GM23338 (cell line): ENCODE measurements at places on chromosomes 3 and 15. TPM values are rescaled to one million over a fixed set of nuclear protein-coding genes. Genes with fewer than 3 reads are reported as not detected.

DNA sequence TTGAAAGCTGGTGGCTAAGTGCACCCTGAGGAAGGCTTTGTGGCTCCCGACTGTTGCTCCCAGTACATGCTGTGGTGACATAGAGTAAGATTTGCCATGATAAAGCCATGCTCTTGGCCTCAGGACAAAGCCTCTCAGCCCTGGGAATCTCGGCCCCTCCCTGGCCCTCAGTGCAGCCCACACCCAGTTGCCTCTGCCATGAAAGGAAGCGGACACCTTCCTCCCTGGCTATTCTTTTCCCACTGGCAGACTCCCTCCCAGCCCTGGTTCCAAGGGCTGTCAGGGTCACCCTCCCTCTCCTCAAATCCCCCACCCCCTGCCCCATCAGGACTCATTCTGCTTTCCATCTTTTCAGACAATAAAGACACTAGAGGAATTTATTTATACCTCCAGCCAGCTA, 119.8 kb upstream of the NEO1 start:
- DNase-seq = no peak

GRCh38 chr15:24067733-24068501, 380.8 kb upstream of the NDN start:
- no peak for DNase-seq

GRCh38 chr3:184568560-184568923, 7.0 kb downstream of the EPHB3 start:
- DNase-seq = no peak

Gene SLC35G2
- polyA plus RNA-seq = 6.0 and 6.8 TPM in 2 replicates

Gene RASL12
- polyA plus RNA-seq = 4.5 and 5.4 TPM in 2 replicates

- DNase-seq = peak; percentile 85
These were observed 512 bp downstream of the LARP6 start for GRCh38 chr15:70853318-70853972.

DNA sequence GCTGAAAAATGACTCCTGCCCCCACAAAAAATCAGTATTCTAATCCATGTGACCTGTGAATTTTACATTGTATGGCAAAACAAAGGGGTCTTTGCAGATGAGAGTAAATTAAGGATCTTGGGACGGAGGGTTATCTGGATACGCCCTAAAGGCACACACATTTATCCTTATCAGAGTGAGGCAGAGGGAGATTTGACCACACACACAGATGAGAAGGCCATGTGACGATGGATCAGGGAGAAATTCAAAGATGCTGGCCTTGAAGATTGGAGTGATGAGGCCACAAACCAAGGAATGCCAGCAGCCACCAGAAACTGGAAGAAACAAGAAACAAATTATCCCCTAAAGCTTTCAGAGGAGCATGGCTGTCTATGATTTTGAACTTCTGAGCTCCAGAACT, 288.5 kb downstream of the XXYLT1 start:
- DNase-seq = no peak

Gene NMB
- polyA plus RNA-seq = 17.0 and 18.1 TPM in 2 replicates

DNA sequence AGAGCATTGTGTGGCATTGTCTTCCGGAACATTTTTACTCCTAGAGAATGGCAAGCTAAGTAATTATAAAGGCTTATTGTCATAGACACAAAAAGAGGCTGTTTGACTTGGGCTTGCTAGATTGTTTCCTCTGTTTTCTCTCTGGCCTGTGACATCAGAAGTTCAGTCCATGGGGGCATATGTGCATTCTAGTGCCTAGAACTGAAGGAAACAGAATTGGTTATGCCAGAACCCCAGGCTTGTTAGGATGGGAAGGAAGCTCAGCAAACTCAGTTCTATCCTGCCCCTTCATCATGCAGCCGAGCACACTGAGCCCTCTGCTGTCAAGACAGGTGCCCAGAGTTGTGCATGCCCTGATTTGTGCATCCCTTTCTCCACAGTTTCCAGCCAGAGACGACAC, 131.3 kb downstream of the PDE8A start:
- no peak for DNase-seq

Gene RBP2
- not detected in 2 replicates for polyA plus RNA-seq

DNA sequence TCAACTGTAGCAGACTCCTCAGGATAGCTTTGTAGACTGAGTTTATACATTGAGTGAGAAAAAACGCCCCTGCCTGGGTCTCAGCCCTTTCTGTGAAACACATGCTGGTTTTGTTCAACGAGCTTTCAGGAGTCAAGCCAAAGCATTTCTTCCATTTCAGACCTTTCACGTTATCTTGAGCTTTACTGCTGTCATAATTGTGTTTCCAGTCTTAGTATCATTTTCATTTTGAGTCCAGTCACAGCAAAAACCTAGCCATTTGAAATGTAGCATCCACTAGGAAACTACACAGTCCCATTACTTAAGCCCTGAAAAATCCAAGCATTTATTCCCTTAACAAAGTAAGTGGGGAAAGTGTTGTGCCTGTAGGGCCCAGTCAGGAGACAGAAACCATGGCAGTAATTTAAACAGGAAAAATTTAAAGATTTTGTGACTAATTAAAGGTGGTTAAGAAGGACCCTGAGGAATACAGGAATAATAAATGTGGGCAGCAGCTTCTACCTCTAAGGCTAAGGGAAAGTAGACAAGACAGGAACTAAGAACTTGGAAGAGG, 110.1 kb upstream of the ABHD17C start:
- DNase-seq = no peak

Gene CYP1A2
- polyA plus RNA-seq = not detected in 2 replicates

- DNase-seq = no peak
These were observed 1.1 kb downstream of the NFKBIZ start for GRCh38 chr3:101850246-101851051.

GRCh38 chr3:21826416-21826815, 75.4 kb upstream of the ZNF385D start:
- DNase-seq = no peak

DNA sequence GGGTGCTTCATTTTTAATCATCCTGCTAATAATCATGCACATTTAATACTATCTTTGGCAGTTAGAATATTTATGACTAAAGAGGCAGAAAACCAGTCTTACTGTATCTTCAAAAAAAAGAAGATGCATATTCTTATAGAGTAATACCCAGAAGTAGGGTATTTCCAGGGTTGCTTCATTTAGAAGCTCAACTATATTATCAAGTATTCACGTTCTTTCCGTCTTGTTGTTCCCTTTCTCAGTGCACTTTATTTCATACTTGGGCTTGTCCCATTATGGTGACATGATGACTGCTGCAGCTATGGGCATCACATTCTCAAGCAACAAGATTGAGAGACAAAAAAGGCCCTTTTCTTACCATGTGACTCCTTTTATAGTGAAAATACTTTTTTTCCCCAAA, 96.8 kb upstream of the ASB14 start:
- no peak for DNase-seq

GRCh38 chr3:55725681-55726500, 238.8 kb upstream of the WNT5A start:
- no peak for DNase-seq

Gene CSK
- polyA plus RNA-seq = 13.6 and 16.5 TPM in 2 replicates

Gene PAK6
- polyA plus RNA-seq = 2.4 and 2.9 TPM in 2 replicates

DNA sequence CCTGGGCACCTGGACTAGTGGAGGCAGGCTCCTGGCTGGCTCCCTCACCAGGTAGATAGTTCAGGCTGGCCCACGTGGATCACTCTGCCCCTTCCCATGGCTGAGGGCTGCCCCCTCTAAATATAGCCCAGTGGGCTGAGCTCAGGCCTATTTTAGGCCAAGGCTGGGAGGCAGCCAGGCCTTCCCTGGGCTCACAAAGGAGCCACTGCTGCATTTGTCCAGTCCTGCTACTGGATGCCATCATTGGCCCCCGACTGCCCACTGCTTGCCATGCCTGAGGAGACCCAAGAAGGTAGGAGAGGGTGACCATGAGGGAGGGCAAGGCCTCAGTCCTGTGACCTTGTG, at the start of gene LSMEM2:
LSMEM2 (plus strand) TSS at position 208 of the 345 bp plus-strand sequence; CDS start at position 235, 27 bp downstream.
- DNase-seq = no peak

DNA sequence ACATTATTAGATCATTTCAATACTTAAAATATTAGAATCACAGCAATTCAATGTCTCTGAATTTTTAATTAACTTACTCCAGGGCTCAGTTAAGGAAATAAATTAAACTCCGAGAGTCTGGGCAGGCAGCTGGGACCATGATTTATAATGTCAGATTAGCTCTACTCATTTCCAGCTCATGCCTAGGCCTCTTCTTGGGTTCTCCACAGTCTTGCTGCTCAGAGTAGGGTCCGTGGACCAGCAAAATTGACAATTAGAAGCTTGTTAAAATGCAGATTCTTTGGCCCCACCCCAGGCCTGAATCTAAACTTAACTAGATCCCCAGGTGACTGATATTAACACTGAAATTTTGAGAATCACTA, 28.2 kb downstream of the ADAMTS9 start:
- DNase-seq = no peak

GRCh38 chr15:95594496-95594895, 736.0 kb upstream of the NR2F2 start:
- DNase-seq = peak; percentile 3

DNA sequence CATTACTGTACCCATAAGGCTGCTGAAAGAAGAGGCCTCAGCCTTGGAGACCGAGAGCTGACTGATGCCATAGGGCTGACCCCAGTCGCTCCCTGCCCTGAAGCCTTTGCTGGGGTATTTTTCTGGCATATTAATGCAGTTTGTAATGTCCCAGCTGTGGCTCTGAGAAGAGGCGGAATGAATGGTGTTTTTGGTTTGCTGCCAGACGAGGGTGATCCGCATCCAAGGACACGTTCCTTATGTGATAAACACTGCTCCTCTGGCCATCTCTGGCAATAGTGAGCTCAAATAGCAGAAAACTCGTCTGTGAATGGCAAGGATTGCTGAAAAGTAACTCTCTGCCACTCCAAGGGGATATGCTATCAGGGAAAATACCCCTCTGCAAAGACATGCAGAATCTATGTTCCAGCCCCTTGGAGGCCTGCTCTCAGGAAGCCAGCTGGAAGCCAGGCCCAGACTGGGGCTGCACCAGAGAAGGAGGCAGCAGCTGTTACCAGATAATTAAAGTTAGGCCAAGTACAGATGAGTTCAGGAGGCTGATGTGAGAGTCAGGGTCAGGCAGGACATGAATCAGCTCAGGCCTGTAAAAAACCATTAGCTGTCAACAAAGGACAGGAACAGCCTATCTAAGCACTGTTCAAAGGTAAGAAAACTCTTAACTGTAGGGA, 28.9 kb upstream of the KLHL6 start:
- DNase-seq = no peak

- no peak for DNase-seq
These were observed 4.2 kb upstream of the CCR2 start for GRCh38 chr3:46349484-46350261.

- no peak for DNase-seq
These were observed 372.8 kb upstream of the CBLB start for GRCh38 chr3:106241593-106241992.

Gene CFAP20DC
- 4.9 and 7.4 TPM in 2 replicates for polyA plus RNA-seq

DNA sequence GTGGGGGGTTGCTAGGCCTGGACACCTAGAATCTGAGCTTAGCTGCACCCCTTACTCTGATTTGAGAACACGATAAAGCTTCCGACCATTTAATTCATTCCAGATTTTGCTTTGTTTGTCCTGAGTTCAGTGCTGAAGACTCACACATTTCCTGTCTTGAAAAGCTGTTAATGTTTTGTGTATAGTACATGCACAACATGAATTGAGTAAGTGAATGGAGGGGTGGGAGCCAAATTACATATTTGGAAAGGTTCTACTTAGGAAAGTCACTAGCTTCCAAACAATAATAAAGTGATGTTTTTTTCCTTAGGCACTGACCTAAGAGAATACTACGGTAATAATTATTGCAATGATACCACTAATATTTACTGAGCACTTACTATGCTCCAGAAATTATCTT, 955.2 kb upstream of the NR2F2 start:
- DNase-seq = no peak

- no peak for DNase-seq
These were observed 16.0 kb upstream of the RAD18 start for GRCh38 chr3:8979262-8979661.

Gene AMOTL2
- 17.4 and 17.9 TPM in 2 replicates for polyA plus RNA-seq

Gene CHRM5
- not detected in 2 replicates for polyA plus RNA-seq

Gene OR5H14
- 0.05 TPM in 1 of 2 replicates, not detected in the other for polyA plus RNA-seq

Gene BRK1
- 148 and 165 TPM in 2 replicates for polyA plus RNA-seq

- no peak for DNase-seq
These were observed 300.2 kb downstream of the GABRB3 start for GRCh38 chr15:26472661-26473060.

Gene IL12A
- polyA plus RNA-seq = 1.3 and 1.7 TPM in 2 replicates

Gene CIB2
- 56.6 and 59.5 TPM in 2 replicates for polyA plus RNA-seq

GRCh38 chr3:34229876-34230275, 431.4 kb downstream of the PDCD6IP start:
- no peak for DNase-seq

Gene BMF
- 2.0 and 2.5 TPM in 2 replicates for polyA plus RNA-seq

- peak; percentile 27 for DNase-seq
These were observed 19.5 kb upstream of the C3orf70 start for GRCh38 chr3:185172086-185173049.

DNA sequence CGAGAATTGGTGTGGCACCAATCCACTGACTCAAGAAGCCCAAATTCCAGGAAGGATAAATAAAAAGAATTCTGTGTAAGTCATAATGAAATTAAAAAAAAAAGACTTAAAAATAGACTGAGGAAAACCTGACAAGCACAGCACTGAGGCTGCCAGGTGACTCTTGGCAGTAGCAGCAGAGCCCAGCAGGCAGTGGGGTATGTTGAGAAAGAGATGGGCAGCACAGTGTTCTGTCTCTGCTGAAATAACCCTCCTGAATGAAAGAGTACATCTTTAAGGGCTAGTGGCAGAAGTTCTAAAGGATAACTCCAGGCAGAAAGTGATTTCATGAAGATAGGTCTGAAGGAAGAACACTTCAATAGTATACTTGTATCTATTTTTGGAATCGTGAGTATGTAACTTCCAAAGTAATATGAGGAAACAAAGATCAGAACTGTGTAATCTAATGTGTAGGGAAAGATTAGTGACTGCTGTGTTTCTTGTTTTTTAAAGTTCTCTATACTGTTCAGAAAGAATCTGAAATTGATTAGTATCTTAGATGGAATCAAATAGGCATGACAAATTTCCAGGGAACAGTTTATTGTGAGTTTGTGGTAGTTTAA, 75.9 kb downstream of the RAB7A start:
- DNase-seq = no peak

Gene CDHR4
- polyA plus RNA-seq = 0.26 and 0.28 TPM in 2 replicates

- DNase-seq = no peak
These were observed 89.1 kb downstream of the EBLN2 start for GRCh38 chr3:73150369-73151130.

DNA sequence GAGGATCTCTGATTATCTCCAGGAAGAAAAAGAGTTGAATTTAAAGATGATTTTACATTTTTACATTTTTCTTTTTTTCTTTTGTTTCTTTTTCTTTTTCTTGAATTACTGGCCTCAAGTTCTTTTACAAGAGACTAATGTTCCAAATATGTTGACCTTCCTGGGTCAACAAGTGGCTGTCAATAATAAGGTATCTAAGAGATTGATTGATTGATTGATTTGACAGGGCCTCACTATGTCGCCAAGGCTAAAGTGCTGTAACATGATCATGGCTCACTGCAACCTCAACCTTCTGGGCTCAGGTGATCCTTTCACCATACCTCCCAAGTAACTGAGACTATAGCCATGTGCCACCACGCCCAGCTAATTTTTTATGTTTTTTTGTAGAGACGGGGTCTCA, 44.6 kb downstream of the KIF9 start:
- no peak for DNase-seq

- DNase-seq = no peak
These were observed 7.2 kb downstream of the POLR2H start for GRCh38 chr3:184368586-184369183.

- no peak for DNase-seq
These were observed 96.8 kb downstream of the BBX start for GRCh38 chr3:107619549-107619948.
